SK-N-SH treated with all-trans-retinoic acid at 6 μM for 48 hours (cell line): ENCODE measurements at places on chromosomes 16 and 17.

- peak; percentile 96 for ATAC-seq
These were observed 9.2 kb downstream of the OR2C1 start for GRCh38 chr16:3364774-3365427.

DNA sequence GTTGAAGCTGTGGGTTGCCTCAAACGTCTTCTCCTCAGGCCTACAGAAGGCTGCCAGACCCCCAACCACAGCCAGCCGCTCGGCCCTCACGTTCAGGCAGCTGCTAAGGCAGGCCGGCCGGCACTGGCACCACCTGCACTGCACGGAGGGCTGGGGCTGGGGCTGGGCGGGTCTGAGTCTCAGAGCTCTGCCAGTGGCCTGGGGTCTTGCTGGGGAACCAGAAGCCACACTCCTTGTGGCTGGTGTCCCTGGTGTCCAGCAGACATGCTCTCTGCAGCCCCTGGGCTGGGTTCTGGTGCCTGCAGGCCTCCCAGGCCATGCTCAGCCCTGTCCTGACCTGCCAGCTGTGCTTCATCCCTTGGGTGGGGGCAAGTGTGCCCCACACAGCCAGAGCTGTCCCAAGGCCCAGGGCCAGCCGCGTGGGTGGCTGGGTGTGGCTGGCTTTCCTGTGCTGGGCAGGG lies 42.0 kb downstream of the BAHCC1 start:
- ATAC-seq: no peak

GRCh38 chr17:29927546-29927945 lies 2.5 kb downstream of the SSH2 start:
- no peak for ATAC-seq

DNA sequence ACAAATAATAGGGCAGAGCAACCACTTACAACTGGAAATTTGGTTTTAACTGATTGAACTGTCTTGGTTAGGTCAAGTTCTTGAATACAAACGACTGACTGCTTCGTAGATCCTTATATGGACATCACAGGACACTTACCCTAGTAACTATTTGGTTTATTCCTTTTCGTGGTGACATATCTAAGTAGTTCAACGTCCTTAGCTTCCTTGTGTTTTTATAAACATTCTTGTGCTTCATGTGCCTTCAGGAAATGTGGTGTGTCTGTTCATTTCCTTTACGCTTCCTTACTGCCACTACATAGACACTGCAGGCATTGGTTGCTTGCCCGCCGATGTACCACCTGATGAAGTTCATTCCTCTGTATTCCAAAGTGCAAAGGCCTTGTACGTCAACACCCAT lies 59.3 kb downstream of the USP10 start:
- no peak for ATAC-seq

DNA sequence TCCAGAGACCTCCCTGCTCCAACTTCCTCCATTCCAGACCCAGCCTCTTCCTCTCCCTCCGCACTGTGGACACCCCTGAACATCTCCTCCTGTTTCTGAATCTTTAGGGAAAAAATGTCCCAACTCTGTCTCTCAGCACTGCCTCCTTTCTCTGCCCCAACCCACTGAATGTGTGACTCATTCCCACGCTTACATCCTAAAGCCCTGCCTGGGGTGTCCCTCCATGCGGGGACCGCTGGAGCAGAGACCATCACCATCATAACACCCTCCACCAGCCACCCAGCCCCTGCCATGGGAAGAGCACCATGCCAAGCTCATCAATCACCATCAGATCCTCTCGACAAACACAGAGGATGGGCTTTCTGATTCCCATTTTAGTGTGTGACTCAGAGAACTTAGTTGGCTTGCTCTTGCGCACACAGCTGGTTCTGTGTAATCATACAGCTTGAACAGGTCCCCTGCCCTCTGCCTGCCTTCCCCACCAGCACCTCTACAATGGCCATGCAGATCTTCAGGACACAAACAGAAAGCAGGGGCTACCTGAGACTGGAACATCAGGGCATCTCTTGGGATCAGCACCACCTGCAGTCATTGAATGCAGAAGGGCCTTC lies 10.7 kb downstream of the RPRML start:
- ATAC-seq: 0 out of 3 replicates have a peak, but pooled peaks have one; percentile 17

GRCh38 chr16:78654929-78655328 lies 555.5 kb downstream of the WWOX start:
- no peak for ATAC-seq

- ATAC-seq: no peak
These were observed 103.7 kb downstream of the RAP1GAP2 start for GRCh38 chr17:2899906-2900305.

DNA sequence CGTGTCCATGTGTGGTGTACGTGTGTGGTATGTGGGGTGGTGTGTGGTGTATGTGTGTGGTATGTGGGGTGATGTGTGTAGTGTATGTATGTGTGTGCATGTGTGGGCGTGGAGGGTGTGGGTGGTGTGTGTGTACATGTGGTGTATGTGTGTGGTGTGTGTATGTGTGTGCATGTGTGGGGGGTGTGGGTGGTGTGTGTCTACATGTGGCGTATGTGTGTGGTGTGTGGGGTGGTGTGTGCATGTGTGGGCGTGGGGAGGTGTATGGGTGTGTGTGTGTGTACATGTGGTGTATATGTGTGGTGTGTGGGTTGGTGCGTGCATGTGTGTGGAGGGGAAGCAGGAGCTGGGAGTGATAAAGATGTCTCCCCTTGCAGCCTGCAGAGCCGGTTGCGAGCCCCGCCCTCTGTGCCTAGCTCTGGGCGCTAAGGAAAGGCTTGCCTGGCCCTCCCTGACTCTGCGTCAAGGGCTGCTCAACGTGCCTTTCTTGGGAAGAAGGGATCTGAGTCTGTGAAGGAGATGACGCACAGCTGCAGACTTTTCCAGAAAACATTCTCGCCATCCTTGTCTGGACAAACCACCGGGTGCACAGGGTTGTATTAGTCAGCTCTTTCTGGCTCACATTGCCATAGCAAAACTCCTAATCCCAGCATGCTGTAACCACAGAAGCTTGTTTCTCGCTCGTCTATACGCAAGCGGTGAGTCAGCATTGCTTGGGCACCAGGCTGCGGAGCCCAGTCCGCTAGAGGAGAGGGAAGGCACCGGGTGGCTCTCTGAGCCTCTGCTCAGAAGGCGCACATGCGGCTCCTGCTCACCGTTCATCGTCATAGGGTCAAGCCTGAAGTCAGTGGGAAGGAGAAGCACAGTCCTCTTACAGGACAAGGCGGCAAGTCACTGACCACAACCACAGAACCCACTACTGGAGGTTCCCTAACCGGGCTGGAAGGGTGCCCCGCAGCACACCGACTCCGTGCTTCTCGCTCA lies 2.0 kb upstream of the CD300H start:
- no peak for ATAC-seq

GRCh38 chr17:77242118-77242851 lies 101.5 kb downstream of the SEC14L1 start:
- ATAC-seq: no peak

GRCh38 chr17:33124871-33125551 lies 133.4 kb downstream of the SPACA3 start:
- no peak for ATAC-seq

DNA sequence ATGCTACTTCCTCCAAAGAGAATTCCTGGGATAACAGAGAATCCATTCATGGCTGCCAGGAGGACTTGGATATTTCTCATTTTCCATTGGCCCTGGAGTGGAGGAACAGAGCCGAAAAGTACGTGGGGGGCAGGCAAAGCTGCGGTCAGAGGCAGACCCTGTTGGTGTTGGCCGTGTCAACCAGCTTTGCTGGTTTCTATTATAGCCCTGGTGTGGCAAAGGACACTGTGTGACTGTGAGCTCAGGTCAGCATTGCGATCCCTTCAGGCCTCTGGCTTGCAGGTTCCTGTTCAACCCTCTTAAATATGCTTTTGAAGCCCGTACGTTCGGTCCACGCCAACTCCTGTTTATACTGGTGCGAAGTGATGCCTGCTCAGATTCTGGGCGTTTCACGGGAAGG lies 596.2 kb downstream of the MAF start:
- no peak for ATAC-seq

- no peak for ATAC-seq
These were observed 8.0 kb downstream of the FAM171A2 start for GRCh38 chr17:44355642-44356099.

DNA sequence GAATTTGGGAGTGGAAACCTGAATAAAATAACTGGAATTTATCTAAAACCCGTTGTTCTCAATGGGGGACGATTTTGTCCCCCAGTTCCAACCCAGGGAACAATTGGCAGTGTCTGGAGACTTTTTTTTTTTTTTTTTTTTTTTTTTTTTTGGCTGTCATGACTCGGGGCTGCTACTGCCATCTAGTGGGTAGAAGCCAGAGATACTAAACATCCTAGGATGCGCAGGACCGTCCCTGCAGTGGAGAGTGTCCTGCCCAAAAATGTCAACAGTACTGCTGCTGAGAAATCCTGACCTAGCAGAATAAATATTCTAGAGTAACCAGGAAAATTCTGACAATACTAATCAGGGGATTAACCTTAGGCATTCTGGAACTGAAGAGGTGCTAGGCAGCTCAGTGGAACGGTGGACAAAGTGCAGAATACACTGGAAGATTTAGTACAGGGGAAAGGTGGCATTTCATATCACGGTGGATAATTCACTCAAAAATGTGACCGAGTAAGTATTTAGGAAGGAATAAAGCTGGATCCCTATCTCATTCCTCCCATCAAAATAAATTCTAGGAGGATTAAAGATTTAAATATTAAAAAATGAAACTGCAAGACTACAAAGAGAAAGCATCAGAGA lies 107.6 kb downstream of the SPECC1 start:
- peak; percentile 92 for ATAC-seq

DNA sequence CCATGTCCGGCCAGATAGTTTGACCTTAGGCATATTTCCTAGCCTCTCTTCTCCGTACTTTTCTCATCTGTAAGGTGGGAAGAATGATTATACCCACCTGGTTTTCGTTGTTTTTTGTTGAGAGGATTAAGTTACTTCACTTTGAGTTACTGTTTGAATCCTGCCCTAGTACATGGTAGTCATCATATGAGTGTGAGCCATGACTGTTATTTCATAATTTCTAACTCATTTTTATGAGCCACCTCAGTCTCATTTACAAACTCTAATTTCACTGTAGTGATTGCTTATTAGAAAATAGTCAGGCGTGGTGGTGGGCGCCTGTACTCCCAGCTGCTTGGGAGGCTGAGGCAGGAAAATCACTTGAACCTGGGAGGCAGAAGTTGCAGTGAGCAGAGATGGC lies 45.1 kb downstream of the YPEL2 start:
- no peak for ATAC-seq

GRCh38 chr16:50574745-50575136 lies 26.5 kb downstream of the NKD1 start:
- no peak for ATAC-seq

GRCh38 chr17:29640981-29641642 lies 18.4 kb upstream of the CORO6 start:
- ATAC-seq: no peak

DNA sequence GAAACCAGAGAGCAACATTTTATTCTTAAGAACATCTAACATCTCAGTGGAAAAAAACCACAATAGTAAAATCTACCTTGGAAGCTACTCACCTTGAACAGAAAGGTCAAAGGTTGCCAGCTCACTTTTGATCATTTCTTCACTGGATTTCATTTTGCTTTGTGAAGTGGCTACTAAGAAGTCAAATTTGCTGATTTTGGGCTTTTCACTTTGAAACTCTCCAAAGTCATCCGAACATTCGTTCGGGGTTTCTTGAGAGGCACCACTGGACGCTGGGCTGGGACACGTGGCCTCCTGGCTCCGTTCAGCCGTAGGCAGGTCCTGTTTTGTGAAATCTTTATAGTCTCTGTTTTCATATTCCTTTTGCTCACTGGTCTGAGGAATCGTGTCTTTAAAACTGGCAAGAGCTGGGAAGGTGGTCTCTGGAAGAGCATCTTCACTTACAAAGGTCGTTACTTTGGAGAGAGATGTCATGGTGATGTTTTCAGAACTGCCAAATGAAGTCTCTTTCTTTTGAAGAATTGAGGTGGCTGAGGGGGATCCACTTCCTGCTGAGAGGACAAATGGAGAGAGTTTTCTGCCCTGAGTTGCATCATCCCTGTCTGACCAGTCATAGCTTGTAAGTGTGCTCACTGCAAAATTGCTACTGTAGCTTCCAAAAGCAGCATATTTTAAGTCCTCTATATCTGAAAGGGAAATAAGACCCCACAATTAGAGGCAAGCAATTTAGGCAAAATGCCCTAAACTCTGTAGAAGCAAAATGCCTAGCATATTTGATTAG lies 52.4 kb downstream of the DUSP14 start:
- no peak for ATAC-seq

GRCh38 chr17:48624118-48624517 lies 2.0 kb downstream of the HOXB9 start:
- no peak for ATAC-seq

- no peak for ATAC-seq
These were observed 62.4 kb downstream of the NKD1 start for GRCh38 chr16:50610331-50611262.
